Activated T-helper 1 cell treated with anti-CD3 and anti-CD28 coated beads, Interleukin-2, amount 50 U/mL, for 16 hours (primary cell): ENCODE measurements at places on chromosomes 3 and 15.

GRCh38 chr3:2923390-2923789, 186.8 kb downstream of the IL5RA start:
- DNase-seq, result no peak

- no peak for DNase-seq
These were observed 172.0 kb downstream of the STT3B start for GRCh38 chr3:31704591-31705179.

DNA sequence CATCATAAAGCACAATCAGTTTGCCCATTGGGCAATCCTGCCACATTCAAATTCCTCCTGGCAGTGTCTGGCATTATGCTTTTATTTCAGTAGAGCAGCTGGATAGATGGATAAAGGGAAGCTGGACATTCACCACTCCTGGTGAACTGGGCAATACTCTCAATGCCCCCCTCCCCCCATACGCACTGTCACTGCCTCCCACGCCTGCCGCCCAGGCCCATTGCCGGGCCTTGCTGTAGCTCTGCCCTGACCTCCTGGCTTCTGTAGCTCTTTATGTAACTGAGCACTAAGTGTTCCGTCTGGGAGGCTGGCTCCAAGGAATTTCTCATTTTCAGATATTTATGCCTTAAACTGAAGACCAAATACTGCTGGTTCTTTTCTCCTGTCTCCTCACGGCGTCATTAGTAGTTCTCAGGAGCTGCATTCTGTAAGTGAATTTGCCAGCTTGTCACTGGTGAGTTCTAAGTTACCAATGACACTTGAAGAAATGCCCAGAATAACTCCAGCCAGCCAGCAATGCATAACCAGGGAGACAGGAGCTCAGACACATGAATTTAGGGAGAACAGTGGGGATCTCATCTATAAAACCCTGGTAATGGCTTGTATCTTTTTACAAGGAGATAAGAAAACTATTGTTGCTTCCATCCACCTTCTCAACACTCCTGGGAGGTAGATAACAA, 25.5 kb upstream of the RASGRF1 start:
- no peak for DNase-seq

DNA sequence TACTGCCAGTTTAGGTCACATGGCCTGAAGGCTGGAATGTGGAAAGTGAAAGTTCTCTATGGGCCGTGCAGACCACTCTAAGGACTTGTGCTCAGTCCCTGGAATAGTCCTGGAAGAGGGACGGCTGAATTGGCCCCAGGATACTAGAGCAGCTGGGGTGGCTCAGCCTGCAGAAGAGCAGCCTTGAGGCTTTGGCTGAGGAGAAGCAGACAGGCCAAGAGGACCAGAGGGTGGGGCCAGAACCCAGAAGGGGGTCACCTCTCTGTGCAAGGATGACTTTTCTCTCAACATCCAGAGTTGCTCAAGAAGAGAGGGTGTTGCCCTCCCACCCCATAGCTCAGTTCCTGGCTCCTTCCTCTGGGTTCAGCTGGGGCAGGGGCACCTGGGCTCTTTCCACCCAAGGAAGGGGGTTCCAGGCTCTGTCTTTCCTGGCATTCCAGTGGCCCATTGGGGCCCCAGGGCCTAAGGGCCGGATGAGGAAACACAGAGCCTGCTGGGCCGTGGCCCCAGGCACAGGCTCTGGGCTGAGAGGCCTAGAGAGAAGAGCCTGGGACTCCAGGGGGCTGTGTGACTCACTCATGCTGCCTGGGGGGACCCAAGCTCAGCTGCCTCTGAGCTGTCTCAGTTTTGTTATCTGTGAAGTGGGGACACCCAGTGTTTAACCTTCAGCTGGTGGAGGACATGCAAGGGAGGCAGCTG, 8.5 kb upstream of the FBLN2 start:
- DNase-seq, result no peak

- no peak for DNase-seq
These were observed 103.9 kb upstream of the ROBO1 start for GRCh38 chr3:79871656-79872055.
